ENCODE measurements at places on chromosomes 4 and X.

- peak; percentile 43 for DNase-seq
Measured at GRCh38 chr4:53711926-53712325, 120.6 kb upstream of the LNX1 start.

- no peak for DNase-seq
Measured at GRCh38 chrX:12958059-12958458, 16.9 kb upstream of the TMSB4X start.

- DNase-seq, result no peak
Measured at GRCh38 chr4:40173470-40173875, 23.4 kb upstream of the RHOH start.

DNA sequence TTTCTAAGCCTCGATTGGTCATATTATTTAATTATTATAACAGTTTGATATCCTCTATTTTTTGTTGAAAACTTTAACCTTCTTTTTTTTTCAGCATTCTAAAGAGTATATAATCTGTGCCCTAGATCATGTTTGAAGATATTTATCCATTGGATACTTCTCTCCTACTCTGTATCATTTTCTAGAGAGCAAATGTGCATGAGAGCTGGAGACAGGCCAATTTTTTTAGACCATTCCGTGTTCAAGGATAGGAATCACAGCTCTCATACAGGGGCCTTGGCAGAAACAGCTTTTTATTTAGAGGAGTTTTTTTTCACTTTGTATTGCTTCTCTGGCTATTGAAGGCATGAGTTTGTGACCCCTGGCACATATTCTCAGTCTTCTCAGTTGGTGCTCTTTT is 57.7 kb upstream of the TBC1D14 start:
- no peak for DNase-seq

GRCh38 chr4:84563002-84563401 is 19.9 kb upstream of the CDS1 start:
- DNase-seq, result no peak

DNA sequence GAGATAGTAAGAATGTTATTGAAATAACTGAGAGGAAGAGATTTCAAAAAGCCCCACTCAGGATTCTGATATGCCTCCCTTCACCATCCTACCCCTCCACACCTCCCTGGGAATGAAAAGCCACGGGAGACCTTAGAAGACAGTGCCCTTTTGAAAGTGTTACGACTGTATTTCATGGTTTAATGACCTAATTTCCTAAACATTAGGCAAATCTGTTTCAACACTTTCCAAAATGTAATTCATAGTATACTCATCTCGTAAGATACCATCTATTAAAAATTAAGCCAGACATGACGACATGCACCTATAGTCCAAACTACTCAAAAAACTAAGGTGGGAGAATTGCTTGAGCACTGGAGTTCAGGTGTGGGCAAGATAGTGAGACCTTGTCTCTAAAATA is 106.3 kb downstream of the HNRNPD start:
- DNase-seq, result no peak

DNA sequence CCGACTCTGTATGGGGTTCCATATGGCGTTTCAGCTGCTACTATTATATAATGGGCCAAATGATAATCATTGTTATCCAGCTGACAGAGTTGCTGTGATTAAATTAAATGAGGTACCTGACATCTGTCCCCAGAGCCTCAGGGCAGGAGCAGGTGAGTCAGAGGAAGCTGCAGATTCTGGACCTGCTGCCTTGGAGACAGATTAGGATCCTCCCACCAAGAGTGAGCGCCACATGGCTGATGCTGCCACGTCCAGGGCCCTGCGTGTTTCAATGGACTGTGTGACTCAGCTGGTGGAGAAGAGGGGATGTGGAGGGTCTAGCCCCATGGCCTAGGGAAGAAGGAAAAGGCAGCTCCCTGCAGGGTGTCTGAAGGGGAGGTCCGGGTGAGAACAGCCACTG is 28.3 kb upstream of the UXT start:
- no peak for DNase-seq

- DNase-seq, result no peak
Measured at GRCh38 chr4:78423790-78424189, 127.8 kb upstream of the ANXA3 start.

DNA sequence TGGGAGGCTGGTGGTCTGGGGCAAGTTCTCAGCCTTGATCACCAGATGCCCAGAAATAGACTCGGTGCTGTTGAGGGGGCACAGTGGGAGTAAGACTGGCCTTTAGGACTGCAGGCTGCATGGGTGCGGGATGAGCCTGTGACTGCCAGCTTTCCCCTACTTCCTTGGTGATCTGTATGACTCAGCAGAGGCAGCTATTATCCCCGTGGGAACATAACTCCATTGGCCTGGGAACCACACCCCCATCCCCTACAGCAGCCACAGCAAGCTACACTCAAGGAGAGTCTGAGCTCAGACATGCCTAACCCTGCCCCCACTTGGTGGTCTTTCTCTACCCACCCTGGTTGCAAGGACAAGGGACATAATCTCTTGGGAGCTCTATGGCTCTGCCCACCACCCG is 20.6 kb downstream of the CLIC2 start:
- DNase-seq, result no peak

- no peak for DNase-seq
Measured at GRCh38 chrX:68746988-68747387, 81.8 kb upstream of the EFNB1 start.

- no peak for DNase-seq
Measured at GRCh38 chrX:106621836-106622235, 10.1 kb downstream of the RADX start.

- DNase-seq, result no peak
Measured at GRCh38 chr4:13990596-13991589, 363.4 kb upstream of the BOD1L1 start.

- no peak for DNase-seq
Measured at GRCh38 chrX:866441-866990, 235.9 kb downstream of the SHOX start.

DNA sequence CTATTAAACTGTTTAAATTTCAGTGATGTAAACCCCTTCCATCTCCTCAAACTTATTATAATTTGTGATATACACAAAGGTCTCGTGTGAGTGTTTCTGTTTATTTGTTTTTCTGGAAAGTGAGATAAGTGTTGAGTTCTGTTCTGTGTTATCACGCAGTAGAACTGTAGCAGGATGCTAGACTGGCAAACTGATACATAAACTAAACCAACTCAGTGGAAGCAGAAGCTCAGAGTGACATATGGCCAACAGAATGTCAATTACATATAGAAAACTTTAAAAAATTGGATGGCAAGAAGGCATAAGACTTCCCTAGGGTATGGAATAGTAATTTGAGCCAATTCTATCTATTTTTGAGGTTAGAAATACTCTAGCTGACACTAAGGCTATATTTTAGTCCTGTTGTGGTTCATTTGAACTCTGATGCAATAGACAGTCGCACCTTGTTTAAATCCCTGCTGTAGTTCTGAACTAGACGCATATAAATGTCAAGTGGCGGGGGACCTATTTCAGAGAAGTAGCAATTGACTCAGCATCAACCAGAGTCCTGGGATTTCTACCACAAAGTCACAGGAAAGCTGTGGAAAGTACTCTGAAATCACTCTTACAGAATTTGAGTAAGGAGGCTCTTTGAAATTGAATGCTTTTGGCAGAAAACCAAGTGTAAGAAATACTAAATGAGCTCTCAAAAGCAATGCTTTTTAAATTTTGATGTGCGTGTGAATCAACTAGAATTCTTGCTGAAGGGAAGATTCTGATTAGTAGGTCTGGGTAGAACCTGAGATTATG is 294.4 kb downstream of the INPP4B start:
- no peak for DNase-seq

DNA sequence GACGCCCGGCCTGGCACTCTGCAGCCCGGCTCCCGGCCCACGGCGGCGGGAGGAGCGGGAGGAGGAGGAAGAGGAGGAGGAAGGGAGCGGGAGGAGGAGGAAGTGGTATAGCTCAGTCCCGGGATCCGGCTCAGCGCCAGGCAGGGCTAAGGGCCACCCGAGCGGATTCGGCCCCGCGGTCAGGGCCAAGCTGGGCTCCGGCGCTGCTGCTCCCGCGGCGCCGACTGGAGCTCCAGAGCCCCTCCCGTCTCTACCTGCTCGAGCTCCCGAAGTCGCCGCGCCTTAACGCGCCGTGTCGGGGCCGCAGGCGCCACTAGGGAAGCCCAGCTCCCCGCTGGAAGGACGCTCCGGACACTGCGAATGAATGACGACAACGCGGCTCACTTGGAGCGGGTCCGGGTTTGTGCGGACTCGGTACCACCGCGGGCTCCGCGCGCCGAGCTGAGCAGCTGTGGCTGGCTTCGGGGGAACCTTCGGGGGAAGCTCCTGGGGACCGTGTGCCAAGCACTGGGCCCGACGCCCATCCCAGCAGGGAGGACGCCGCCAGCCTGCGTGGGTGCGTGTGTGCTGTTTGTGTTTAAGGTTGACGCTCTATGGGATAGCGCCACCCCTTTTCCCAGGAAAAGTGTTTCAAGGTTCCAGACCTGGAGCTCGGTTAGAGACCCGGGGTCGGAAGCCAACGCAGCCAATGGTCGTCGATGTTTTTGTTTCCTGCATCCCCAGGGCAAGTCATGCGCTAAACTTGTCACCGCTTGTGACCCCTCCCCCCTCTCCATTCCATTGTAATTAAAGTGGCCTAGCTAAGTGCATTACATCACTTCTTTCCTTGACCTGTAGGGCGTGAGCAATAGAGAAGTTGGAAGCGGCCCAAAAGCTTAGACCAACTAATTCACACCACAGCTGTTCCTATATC is at the start of gene TBC1D9:
TSS of gene TBC1D9 (minus strand) at position 67 of the 913 bp plus-strand sequence. CDS start 340 bp downstream, outside the sequence.
- DNase-seq, result peak; percentile 78

- DNase-seq, result peak; percentile 92
Measured at GRCh38 chr4:114281164-114281960, 301.9 kb upstream of the ARSJ start.

- no peak for DNase-seq
Measured at GRCh38 chr4:155603360-155603891, 63.2 kb upstream of the GUCY1A1 start.

- no peak for DNase-seq
Measured at GRCh38 chr4:119666653-119667091, 38.1 kb upstream of the PDE5A start.

- no peak for DNase-seq
Measured at GRCh38 chr4:45971108-45971507, 152.7 kb downstream of the GABRG1 start.

DNA sequence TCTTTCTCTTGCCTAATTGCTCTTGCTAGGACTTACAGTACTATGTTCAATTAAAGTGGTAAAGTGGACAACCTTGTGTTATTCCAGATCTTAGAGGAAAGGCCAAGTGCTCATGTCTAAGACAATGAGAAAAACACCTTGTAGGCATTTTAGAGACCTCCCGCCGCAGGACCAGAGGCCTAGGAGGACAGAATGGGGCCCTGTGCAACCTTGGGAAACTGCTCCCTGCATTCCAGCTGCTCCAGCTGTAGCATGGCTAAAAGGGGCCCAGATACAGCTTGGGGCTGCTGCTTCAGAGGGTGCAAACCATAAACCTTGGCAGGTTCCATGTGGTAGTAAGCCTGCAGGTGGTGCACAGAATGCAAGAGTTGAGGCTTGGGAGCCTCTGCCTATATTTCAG is 101.0 kb downstream of the PGRMC2 start:
- no peak for DNase-seq

- DNase-seq, result no peak
Measured at GRCh38 chr4:100875296-100876068, 357.7 kb upstream of the EMCN start.

- no peak for DNase-seq
Measured at GRCh38 chr4:14888790-14889572, 113.3 kb upstream of the CPEB2 start.

GRCh38 chrX:139126493-139126892 is 404.0 kb upstream of the F9 start:
- DNase-seq, result no peak

GRCh38 chr4:89586318-89586717 is 250.6 kb downstream of the SNCA start:
- DNase-seq, result no peak

GRCh38 chr4:137408527-137409177 is 123.6 kb downstream of the PCDH18 start:
- DNase-seq, result no peak

- no peak for DNase-seq
Measured at GRCh38 chr4:2837110-2837903, 6.3 kb upstream of the ADD1 start.

DNA sequence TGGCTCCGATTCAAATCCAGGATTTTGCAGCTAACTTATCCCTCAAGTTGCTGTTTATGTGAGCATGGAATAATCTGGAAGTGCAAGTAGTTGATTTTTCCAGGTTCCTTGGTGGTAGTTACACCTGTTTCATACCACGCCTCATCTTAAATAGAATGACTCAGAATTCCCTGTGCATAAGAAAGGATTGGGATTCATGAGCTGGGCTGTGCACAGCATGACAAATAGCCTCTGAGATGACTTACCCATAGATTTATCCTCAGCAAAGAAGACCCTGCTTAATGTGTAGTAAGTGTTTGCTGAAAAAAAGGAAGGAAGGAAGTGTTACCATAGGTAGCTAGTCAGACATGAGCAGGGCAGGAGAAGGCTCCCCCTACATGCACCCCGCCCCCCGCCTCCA is 777.7 kb upstream of the ADGRL3 start:
- DNase-seq, result no peak

GRCh38 chrX:68651110-68651509 is 3.6 kb downstream of the STARD8 start:
- no peak for DNase-seq

DNA sequence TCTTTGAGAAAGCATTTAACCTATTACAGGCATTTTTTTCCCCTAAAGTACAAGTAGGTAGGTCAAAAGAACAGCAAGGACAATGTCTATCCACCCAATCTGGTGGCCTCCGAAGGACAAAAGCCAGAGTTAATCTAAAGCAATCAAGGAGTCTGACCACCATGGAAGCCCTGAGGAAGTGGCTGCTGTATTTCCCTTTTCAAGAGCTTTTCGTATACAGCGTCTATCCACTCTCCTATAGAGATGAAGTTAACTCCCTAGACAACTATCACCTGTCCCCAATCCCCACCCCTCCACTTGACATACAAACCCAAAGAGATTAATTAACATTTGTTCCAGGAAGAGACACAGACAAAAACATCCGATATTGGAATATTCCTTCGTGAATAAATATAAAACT is 85.5 kb downstream of the SNCA start:
- no peak for DNase-seq

DNA sequence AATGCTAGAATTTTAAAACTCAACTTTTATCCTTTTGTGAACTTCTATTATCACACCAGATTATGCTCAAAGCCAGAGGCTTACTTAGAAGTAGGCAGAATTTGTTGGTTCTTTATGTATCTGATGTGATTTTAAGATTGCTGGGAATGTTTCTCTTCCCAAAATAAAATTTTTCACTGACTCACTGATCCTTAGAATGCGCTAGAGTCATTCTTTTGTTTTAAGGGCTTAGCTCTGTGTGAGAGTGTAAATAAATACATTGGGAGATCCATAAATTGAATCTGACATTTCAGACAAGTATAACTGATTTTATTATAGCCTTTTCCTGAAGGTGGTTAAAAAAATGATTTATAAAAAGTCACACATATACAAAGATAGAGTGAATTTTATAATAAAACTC is 101.3 kb downstream of the LARP1B start:
- DNase-seq, result no peak

DNA sequence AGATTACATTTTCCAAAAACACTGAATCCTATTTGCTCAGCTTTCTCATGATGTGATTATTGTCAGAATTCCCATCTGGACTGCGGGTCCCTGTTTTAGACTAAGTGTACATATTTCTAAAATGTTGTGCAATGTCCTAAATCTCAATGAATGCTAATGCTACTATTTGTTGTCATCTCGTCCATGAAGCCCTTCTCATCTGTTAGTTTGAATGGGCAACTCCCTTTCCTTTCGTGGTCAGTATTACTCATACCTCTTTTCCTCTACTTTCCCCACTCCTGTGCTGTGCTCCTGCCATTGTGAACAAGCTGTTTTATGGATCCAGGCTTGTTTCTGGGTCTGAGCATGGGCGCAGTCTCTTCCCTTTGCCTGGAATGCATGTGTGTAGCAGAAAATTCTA is 91.0 kb downstream of the MID1 start:
- DNase-seq, result peak; percentile 79

Measured in AG10803 (cell line).